ENCODE measurements at places on chromosomes 7 and 10.

DNA sequence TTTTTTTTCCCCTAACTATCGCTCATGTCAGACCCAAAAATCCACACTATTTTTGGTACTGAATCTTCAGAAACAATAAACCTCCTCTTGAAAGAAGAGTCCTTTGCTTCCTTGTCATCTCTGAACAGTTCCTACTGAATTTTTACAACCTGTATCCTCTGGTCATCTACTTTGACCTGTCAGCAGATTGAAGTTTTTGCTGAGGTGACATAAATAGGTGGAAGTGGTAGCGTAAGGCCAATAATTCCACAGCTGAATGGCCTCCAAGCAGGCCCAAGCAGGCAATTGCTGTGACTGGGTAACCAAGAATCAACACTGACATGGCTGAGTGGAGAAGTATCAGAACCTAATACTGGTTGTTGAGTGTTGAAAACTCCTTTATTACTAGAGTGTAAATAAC lies 117.4 kb upstream of the MAGI2 start:
- no peak for DNase-seq

- no peak for DNase-seq
Observed at GRCh38 chr7:28081016-28081415, 99.6 kb downstream of the JAZF1 start.

GRCh38 chr7:140918236-140918635 lies 6.5 kb downstream of the BRAF start:
- DNase-seq: no peak

GRCh38 chr10:104291439-104291951 lies 22.5 kb downstream of the GSTO2 start:
- peak; percentile 92 for DNase-seq

DNA sequence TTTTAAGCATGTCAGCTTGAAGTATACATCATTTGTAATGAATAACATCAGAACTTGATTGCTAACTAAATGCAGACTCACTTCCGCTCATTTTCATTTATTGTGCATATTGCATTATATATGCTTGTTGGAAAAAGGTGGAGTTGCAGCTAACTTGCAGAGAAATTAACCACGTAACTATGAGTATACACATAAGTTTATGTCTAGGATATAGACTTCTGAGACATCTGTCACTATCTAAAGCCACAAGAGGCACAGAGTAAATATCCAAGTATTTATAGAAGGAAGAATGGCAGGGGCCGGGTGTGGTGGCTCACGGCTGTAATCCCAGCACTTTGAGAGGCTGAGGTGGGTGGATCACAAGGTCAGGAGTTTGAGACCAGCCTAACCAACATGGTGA lies 47.3 kb downstream of the TNPO3 start:
- DNase-seq: no peak

- no peak for DNase-seq
Observed at GRCh38 chr10:60172363-60172990, 217.2 kb downstream of the ANK3 start.
